Stimulated activated CD4-positive, alpha-beta T cell treated with anti-CD3 and anti-CD28 coated beads, TNF-alpha, amount 100 ng/mL, for 4 hours (primary cell): ENCODE measurements at places on chromosomes 5 and 9.

DNA sequence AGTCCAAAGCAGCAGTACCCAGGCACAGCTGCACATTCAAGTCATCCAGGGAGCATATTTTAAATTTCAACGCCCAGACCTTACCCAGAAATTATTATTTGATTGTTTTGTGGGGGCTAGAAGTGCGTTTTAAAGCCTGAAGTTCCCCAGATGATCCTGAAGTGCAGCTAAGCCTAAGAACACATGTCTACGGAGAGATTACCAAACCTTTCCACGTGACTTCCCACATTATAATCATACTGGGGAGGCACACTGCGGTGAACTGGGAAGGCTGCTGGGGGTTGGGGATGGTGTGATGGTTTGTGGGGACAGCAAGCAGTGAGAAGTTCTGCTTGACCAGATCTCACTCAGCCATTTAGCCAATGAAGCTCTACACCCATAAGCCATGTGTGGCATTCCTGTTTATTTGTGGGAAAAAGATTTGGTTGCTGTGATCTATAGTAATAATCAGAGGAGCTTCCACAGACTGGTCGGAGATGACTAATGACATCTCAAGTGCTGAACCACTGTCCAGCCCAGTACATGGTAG, 93.4 kb upstream of the CDH6 start:
- no peak for DNase-seq

DNA sequence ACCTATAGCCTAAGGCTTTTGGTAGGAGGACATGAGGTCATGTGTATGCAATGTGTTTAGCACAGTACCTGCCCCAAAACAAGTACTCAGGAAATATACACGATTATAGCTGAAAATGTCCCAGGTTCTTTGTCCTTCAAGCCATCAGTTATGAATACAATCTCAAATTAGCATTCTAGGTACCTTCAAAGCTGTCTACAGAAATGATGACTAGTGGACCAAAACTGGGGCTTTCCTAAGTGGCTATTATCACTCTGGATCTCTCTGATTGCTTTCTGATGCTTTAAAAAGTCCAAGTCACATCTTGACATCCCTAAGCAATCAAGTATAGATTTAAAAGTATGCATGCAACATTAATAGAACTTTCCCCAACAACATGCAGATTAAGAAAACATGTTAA, 93.0 kb upstream of the SLIT3 start:
- DNase-seq: no peak

- DNase-seq: no peak
Observed at GRCh38 chr5:176879663-176880361, 19.3 kb downstream of the HK3 start.

DNA sequence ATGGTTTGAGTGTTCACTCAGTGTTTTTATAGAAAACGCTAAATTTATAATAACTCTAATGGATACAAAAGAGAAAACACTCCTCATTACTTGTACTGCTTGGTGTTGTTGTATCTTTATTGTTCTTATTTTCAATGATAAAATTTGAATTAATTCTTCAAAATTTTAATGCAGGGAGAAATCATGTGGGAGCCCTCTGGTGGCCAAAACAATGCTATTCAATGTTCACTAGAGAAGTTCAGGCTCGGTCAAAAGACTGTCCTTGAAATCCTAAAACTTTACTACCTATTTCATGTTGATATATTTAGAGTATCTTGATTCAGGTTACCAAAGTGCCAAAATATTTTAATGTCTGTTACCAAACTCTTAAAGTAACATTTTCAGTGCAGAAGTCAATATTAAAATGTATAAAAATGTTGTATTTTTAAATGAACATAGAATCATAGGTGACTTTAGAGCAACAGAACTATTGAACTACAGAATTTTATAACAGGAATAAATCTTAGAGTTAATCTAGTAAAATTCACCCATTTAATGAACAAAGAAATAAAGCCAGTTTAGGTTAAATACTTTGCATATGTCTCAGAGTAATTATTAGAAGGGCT, 1259.8 kb downstream of the PTPRD start:
- DNase-seq: no peak

- no peak for DNase-seq
Observed at GRCh38 chr9:121572581-121572980, 72.9 kb upstream of the GGTA1 start.

DNA sequence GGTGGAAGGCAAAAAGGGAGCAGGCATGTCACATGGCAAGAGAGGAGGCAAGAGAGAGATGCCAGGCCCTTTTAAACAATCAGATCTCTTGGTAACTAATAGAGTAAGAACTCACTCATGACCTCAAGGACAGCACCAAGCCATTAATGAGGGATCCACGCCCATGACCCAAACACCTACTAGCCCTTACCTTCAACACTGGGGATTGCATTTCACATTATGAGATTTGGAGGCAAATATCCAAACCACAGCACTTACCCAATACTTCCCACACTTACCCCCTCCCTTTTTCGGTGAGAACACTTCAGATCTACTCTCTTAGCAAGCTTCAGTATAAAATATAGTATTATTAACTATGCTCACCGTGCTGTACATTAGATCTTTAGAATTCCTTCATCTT, 41.9 kb downstream of the ZNF354A start:
- no peak for DNase-seq

GRCh38 chr5:169307646-169308045, 6.7 kb upstream of the SLIT3 start:
- no peak for DNase-seq

GRCh38 chr5:68962757-68963484, 130.9 kb upstream of the SLC30A5 start:
- no peak for DNase-seq

DNA sequence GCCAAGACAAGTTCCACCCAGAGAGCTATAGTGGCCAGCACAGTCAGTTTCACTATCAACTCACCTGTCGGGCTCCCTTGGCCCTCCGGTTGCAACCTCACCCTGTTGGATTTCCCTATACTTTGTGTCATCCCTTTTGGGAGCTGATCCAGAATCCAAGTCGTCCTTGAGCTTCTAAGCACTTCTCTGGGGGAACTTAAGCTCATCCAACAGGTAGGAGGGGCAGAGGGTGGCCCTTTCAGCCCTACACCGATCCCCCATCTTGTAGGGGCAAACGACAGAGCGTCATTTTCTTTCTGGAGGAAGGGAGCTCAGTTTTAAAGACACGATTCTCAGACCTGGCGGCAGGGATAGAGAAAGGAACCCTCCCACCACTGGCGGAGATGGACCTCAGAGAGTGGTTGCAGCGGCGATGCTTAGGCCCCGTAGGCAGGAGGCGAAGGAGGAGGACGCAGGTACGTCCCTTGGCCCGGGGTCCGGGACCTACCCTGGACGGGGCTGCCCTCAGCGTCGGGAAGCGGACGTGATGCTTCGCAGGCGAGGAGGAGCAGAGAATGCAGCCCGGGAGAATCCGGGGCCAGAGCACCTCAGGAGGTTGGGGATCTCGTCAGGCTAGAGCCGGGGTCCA, 519 bp downstream of the ZER1 start:
- DNase-seq: no peak

DNA sequence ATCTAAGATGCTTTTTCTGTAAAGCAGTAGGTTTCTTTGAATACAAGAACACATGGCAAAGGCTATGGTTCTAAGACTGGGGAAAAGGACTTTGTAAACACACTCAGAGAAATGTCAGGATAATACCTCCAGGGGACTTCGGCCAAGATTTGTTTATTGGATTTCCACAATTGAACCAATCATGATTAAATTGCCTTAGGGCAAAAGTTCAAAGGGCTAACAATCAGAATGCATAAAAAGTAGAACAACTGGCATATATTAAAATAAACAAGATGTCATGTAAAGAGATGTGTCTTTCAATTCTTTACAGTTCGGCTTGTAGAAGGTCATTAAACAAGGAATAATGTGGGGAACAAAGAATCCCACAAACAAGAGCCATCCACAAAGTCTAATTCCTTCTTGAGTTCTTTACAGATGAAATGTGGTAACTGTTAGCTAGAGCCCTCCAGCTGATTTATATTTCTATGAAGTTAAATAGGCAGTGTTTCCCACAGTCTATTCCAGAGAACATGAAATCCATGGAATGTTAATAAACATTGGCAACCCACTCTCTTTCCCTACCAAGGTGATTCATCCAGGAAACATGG, 565.5 kb downstream of the ZNF608 start:
- DNase-seq: no peak

- no peak for DNase-seq
Observed at GRCh38 chr5:109878887-109879286, 189.2 kb downstream of the MAN2A1 start.

GRCh38 chr9:132018957-132019405, 60.7 kb downstream of the MED27 start:
- DNase-seq: no peak

DNA sequence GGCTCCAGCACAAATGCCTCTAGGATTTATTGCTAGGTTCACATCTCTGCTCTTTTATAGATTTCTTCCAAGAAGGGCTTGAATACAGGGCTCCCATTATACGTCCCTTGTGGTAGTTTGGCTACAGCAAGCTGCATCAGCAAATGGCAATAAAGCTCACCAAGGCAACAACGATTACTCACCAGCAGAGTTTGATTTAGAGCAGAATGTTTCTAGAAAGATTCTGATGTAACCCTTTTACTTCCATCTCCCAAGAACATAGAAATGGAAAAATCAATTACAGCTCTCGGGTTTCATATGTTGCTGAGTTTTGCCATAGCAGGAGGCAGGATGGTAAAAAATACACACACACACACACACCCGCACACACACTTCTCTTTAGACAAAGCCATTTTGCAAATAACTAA, 124.2 kb upstream of the TNPO1 start:
- no peak for DNase-seq

DNA sequence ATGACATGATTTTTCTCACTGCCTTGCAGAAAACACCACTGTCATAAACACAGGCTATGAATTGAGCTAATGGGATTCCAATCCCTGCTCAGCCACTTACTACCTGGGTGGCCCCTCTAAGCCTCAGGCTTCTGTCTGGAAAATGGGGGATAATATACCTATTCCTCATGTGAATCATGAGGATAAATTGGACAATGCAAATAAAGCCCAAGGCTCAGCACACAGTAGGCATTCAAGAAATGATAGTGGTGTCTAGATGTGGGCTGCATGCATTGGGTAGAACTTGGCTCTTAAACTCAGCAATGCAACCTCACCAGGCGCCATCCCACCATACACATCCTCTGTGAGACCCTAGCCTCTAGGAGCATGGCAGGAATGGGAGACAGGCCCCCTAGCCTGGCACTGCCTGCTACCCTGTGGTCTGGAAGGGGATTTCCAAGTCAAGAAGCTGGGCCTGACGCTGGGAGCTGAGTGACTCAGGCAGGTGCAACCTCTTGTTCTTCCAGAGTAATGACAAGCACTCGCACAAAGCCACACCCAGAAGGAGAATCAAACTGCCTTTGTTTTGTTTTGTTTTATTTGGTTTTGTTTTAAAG, 2.3 kb upstream of the TNIP1 start:
- no peak for DNase-seq

- no peak for DNase-seq
Observed at GRCh38 chr9:4507306-4508130, 17.2 kb downstream of the SLC1A1 start.

- no peak for DNase-seq
Observed at GRCh38 chr9:104984948-104985347, 57.0 kb upstream of the ABCA1 start.

DNA sequence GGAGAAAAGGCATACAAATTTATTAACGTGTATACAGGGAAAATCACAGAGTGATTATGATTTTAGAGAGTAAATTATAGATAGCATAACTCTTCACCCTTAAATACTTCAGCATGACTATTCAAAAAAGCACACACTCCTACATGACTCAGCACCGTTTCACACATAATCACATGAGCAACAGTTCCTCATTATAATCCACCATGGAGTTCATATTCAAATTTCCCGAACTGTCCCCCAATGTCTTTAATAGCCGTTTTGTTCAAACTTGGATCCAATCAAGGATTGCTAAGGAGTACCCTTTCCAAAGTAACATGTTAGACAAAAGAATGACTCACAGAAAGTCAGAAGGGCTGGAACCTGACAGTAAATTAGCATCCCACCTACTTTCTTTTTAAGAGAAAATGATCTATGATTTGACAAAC, 32.1 kb downstream of the RAPGEF1 start:
- no peak for DNase-seq

GRCh38 chr5:107655831-107656230, 14.9 kb downstream of the EFNA5 start:
- no peak for DNase-seq

- DNase-seq: no peak
Observed at GRCh38 chr5:157335534-157336422, 69.9 kb downstream of the CYFIP2 start.

GRCh38 chr9:88458716-88459465, 70.6 kb downstream of the SPIN1 start:
- DNase-seq: no peak

DNA sequence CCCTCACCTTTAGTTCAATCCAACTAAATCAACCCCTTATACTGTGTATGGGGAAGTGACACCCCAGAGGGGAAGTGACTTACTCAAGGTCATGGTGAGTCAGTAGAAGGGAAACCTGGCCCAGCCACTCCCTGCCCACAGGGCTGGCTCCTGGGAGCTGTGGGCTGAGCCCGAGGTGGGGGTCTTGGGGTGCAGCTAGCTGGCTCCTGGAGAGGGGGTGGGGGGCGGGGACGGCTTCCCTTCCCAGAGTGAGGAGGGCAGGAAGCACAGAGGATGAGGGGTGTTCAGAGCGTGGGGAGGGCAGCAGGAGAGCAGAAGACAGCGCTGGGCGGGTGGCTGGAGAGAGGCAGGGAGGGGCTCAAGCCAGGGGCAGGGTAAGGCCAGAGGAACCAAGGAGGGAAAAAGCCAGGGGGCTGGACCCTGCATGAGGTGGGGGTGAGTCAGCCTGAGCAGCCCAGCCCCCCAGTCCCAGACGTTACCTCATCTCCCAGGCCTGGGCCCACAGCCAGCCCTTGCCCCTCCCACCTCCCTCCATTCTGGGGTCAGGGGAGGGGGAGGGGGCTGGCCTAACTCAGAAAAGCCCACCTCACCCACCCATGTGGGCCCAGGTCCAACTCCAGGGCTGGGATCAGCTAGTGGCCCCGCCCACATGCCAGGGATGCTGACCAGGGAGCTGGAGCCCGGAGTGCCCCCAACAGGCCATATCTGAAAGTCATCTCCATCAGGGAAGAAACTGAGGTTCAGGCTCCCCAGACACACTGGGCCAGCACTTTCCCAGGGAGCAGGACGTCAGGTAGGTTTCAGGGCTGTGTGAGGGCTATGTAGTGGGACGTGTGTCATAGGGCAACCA, 2.8 kb downstream of the PDLIM7 start:
- no peak for DNase-seq

DNA sequence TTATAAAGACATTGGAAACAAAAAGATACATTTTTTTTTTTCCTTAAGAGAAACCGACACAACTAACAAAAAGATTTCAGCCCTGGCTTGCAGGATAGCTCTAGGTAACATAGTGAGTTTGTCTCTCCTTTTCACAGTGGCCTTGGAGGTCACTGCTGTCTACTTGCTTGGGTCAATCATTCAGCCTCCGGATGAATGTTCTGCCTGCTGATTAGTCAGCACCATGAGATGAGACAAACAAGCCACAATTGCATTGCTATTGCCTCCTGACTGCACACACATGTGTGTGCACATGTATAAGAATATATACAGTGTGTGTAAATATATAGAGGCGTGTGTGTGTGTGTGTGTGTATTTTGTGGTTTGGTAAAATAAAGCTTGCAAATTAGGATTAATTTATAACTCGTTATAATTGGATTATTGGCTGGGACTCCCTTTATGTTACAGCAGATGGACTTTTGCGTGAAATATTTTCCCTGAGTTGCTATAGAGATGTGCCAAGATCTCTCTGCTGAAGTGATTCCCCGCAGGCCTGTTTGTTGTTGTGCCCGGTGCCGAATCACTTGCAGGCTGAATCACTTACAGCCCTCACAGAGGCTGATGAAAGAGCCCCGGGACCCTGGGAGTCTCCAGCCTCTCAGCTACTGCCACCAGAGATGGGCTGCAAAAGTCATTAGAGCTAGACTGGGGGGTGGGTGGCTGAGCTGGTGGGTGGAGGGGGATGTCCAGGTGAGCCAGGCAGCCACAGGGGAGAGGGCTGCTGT, 161.2 kb downstream of the FGF18 start:
- no peak for DNase-seq
